ENCODE measurements at places on chromosomes 4 and X. TPM values are rescaled to one million over a fixed set of nuclear protein-coding genes. Genes with fewer than 3 reads are reported as not detected.

HTR2C gene
- total RNA-seq: not detected

SYP gene
- total RNA-seq: 6.9 TPM

BMPR1B gene
- 0.47 TPM for total RNA-seq

ATP6AP2 gene
- 88.1 TPM for total RNA-seq

CPXCR1 gene
- not detected for total RNA-seq

FGFBP1 gene
- total RNA-seq: 82.8 TPM

ZXDB gene
- total RNA-seq: 7.5 TPM

PNMA5 gene
- not detected for total RNA-seq

GRCh38 chrX:108087792-108088191, 3.5 kb downstream of the PSMD10 start:
- DNase-seq: no peak

- DNase-seq: no peak
Observed at GRCh38 chrX:68372665-68373064, 60.6 kb downstream of the OPHN1 start.

- no peak for DNase-seq
Observed at GRCh38 chr4:35771571-35771970, 472.7 kb downstream of the ARAP2 start.

DNA sequence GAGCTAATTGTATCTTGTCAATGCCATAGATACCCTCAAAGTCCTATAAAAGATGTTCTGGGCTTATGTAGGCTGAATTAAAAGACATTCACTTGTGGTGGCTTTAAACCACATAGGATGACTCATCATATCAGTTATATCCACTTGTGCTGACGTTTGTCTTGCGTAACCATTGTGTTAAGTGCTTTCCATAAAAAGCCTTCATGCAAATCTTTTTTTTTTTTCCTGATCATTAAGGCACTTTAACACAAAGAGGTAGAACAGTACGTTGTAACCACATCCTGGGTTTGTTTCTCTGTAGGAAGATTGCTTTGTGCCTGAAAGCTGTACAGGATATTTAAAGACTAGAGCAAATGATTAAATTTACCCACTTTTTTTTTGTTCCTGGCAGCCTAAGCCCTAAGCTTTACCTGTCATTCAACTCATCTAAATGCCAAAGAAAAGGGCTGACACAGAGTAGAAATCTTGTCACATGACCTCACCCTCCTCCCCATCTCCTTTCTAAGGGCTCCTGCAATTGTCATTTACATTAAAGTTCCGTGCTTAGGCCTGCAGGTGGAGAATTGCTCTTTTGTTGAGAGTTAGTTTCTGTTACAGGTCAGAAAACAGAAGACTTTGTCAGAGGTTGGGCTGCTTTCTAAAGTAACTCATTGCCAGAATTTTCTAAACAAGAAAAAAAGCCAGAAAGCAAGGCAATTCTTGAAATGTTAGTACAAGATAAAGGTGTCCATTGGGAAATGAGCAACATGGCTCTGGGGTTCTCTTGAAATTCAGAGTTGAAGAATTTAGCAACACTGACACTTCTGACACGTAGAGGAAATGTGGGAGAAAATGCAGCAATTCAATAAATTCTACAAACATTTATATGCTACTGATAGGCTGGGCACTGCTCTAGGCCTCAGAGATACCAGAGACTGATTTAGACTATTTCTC, 555.6 kb downstream of the PPARGC1A start:
- no peak for DNase-seq

GRCh38 chrX:131356725-131357124, 67.6 kb upstream of the IGSF1 start:
- no peak for DNase-seq

DNA sequence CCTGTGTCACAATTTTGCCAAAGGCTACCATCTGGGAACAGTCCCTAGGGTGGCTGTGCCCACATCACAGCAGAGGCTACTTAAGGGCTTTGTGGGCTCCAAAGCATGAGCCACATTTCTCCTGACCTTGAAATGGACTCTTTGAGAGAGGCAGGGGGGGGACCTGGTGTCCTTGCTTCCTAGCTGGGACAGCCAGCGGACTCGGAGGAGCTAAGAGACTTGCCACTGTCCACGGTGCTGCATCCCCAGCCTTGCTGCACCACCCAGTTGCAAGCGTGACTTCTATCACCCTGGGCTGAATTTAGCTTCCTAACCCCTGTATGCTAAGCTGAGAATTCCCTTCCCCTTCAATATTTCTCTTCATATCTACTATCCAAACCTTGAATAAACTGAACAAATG, 99.0 kb downstream of the PHKA2 start:
- no peak for DNase-seq

DNA sequence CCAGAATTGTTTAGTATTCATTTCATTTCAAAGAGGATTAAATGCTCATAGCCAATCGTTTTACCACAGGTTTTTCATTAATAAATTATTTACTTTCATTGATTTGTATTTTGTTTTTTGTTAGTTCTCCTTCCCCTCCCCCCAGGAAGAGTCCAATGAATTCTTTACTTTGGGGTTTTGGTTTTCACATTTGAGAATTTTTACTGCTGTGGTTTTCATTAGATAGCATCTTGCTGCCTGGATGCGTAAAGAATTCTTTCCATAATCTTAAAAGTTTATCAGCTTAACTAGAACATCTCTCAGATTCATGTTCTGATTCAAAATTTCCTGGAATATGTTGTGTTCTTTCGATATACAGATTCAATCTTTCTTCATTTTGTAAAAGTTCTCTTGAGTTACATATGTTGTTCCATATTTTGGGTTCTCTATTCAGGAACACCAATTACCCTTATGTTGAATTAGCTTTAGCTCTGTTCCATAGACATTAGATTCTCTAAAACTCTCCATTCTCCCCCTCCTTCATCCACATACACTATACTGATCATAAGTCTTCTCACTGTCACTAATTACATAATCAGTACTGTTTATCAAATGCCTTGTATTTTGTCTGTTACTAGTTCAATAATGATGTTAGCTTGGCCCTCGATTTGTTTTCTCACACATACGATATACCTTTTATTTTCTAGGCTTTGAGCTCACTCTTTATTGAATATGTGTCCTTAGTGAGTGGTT, 184.4 kb downstream of the CAMK2D start:
- no peak for DNase-seq

DNA sequence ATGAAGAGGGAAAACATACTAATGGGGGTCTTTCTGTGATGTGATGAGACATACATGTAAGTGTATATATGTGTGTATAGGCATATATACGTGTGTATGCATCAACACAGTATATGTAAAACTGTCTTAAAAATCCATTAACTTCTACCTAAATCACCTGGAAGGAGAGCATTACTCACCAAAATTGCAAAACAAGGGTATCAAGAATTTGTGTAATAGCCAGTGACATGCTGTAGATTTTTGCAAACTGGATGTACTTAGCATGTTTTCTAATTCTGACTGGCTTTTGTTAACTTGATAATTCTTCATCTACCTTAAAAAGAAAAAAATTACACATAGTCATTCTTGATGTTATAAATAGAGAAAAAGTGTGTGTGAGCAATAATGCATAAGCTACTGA, 104.7 kb downstream of the PRRG1 start:
- no peak for DNase-seq

- no peak for DNase-seq
Observed at GRCh38 chr4:105191621-105192210, 45.0 kb downstream of the TET2 start.

GRCh38 chr4:139533511-139533910, 22.5 kb downstream of the SETD7 start:
- no peak for DNase-seq

- no peak for DNase-seq
Observed at GRCh38 chr4:183832776-183833450, 72.2 kb upstream of the STOX2 start.

DNA sequence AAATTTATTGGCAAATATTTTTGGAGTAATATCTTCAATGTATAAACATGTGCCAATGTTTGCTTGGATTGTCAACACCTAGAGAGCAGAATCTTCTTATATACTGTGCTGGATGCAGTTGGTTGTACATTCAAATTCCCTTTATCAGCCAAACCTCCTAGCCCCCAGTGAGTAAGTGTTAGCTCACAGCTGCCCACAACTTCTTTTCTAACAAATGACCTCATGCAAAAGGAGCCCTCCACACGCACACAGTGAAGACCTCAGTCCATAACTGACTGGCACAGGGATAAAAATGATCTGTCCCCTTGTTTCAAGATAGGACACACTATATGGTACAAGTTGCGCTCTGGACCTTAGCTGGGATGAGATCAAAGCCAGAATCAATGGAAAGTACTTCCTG, 458.0 kb upstream of the NWD2 start:
- no peak for DNase-seq

GRCh38 chrX:6374556-6374955, 145.9 kb upstream of the NLGN4X start:
- DNase-seq: no peak

GRCh38 chr4:10097906-10098779, 18.5 kb downstream of the WDR1 start:
- no peak for DNase-seq

DNA sequence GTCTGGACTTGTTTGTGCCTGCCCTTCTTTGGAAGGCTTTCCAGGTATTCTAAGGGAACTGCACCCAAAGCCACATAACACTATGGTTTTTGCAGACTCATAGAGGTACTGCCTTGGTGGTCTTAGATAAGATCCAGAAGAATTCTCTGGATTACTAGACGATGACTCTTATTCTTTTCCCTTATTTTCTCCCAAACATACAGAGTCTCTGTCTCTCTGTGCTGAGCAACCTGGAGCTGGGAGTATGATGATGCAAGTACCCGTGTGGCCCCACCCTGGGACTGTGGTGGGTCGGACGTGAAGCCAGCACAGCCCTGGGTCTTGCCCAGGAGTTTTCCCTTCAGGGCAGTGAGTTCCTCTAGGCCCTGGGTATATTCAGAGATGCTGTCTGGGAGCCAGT, 1342.4 kb upstream of the TENM3 start:
- DNase-seq: no peak

DNA sequence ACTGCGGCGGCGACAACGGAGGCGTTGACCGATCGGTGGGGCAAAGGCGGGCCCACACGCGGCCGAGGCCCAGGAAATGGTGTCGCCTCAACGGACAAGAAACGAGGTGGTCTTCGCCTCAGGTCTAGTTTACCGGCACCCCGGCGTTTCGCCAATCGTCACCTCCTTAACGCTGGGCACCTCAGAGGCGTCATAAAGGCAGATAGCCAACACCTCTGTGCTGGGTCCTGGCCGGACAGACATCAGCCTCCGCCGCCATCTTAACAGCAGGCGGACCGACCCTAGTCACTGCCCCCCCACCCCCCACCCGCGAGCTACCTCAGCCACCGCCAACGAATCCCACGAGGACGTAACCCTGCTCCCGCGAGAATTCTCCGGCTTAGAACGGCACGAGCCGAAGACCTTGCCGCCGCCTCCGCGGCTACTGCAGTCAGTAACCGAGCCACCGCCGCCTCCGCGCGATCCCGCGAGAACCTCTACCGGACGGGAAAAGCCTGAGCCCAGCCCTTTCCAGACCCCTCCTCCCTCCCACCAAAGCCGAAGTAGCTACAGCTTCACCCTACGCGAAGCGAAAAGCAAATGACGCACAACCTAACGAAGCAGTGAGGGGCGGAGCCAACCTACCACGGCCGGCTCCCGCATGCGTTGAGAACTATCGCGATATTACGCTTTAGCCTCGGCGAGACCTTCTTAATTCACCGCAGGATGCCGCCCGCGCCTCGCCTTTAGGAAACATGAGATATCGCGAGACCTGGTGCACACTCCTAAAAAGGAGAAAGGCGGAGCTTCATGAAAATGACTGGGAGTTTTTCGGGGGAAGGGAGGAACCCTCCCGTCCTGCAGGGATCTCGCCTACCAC, 2.7 kb downstream of the HUWE1 start:
- peak; percentile 95 for DNase-seq

All from left colon (tissue), 2 donors.